Psoas muscle (tissue), 8 donors: ENCODE measurements at places on chromosomes 4 and X.
A peak's percentile ranks its signal among the peaks of the same experiment; 100 is the strongest.

GRCh38 chr4:182969651-182970279 lies 52.6 kb upstream of the DCTD start:
- no peak for DNase-seq

DNA sequence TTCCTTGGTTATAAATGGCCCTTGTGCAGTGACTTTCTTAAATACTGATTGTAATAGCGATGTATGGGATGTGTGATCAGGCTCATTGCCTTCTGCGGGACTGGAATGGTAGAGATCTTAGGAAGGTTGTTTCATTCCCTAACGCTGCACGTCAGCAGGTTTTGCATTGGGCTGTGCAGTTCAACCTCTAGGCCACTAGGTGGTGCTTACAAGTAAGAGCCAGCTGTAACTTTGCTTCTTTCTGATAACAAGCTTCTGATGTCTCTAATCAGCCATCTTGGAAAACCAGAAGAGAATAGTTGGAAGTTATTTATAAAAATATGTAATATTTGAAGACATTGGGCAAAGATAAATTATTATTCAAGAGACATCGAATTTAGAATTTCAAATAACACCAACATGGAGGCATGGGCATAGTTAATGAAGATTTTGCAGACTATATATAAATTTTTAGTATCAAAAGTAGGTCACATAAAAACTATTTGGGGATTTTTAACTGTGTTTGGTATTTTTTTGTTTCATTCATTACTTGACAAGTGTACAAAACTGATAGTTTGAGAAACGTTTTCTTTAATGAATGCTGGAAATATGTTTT lies 339.7 kb upstream of the PCDH7 start:
- no peak for DNase-seq

GRCh38 chrX:78029663-78030062 lies 60.2 kb upstream of the PGAM4 start:
- DNase-seq = no peak

- DNase-seq = no peak
These were observed 179.6 kb downstream of the KDR start for GRCh38 chr4:54945838-54946237.

DNA sequence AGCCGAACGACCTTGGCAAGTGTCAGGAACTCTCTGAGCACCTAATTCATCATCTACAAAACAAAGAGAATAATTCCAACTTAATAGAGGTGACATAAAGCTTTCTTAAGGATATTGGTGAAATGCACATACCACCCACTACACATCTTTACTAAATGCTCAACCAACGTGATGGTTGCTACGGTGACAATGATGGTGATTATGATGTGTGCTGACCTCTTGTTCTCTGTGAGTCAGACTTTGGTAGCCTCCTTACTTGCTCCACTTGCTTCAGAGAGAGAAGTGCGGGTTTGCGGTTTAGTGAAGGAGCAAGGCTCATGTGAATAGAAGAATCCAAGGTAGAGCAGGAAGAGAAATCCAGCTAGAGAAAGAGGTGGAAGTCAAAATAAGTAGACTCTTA lies 52.8 kb upstream of the CLNK start:
- DNase-seq = no peak

GRCh38 chr4:126223784-126224407 lies 909.1 kb downstream of the FAT4 start:
- no peak for DNase-seq

DNA sequence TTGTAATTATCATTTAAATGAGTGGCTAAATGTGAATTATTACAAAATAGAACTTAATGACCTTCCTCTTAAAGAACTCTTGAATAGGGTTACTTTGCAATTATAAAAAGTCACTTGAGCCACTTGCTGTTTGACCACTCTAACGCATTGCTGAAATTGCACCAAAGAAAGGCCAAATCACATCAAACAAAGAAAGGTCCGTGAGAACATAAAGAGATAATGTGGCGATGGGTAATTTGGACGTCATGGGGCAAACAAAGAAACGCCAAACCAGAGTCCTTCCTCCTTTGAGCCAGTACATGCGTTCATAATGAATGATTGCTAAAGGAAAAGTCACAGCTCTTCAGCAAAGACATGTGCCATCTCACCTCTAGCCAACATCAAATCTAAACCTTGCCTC lies 229.8 kb upstream of the STS start:
- no peak for DNase-seq

DNA sequence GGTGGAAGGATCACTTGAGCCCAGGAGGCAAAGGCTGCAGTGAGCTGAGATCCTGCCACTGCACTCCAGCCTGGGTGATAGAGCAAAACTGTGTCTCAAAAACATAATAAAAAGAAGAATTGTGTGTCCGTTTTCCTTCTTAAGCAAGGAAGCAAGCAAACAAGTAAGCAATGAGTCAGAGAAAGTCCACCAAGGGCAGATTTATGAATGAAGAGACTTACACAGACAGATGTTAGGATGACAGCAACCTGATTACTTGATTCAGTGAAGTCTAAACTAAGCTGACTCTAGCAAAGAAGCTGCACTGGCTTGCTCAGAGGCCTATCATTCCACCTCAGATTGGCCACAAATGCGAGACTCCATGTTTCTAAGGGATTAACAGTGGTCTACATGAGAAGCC lies 34.1 kb upstream of the SCML1 start:
- DNase-seq = no peak

GRCh38 chr4:59608466-59608865 lies 1591.7 kb upstream of the ADGRL3 start:
- no peak for DNase-seq

- no peak for DNase-seq
These were observed 35.4 kb upstream of the UGT2A3 start for GRCh38 chr4:68987007-68987406.

DNA sequence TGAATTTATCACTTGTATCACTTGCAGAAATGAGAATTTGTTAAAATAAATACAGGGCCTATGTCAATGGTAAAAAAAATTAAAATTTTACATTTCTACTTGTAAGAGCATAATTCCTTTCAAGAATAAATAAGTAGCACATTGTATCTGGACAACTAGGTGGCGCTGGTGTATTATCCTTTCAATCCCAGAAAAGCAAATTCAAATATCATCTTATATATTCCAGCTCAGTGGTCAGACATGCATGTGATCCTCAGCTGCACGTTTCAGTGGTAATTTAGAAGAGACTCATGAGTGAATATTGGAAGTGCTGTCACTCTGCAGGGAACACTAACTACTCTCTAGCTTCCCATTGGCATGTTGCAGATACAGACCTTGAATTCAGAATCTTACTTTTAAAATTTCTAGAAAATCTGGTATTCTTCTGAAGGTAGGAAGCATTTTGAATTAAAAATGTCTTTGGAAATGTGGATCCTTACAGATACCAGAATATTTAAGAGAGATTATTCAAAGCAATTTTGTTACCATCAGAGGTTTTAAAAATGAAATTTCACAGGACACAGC lies 1414.7 kb upstream of the TENM3 start:
- no peak for DNase-seq

DNA sequence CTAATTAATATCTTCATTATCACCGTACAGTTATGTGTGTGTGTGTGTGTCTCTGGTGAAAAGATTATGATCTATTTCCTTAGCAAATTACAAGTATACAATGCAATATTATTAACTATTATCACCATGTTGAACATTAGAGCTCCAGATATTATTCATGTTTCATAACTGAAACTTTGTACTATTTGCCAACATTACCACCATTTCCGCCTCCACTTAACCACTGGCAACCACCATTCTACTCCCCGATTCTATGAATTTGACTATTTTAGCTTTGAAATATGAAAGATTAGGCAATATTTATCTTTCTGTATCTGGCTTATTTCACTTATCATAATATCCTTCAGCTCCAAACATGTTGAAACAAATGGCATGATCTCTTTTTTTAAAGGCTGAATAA lies 717.9 kb downstream of the ARAP2 start:
- no peak for DNase-seq

DNA sequence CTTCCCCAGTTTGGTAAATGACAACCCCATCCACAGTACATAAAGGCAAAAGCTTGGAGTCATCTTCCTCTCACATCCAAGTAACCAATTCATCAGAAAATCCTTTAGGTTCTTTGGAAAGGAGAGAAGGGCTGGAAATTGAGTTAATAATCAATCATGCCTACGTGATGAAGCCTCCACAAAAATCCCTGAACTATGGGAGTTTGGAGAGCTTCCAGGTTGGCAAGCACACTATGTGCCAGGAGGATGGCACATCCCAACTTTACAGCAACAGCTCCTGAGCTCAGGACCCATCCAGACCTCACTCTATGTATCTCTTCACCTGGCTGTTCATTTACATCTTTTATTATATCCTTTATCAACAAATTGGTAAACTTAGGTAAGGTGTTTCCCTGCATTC lies 98.9 kb downstream of the IQCM start:
- no peak for DNase-seq

GRCh38 chr4:15455290-15455689 lies 14.4 kb upstream of the CC2D2A start:
- DNase-seq = peak; percentile 75

DNA sequence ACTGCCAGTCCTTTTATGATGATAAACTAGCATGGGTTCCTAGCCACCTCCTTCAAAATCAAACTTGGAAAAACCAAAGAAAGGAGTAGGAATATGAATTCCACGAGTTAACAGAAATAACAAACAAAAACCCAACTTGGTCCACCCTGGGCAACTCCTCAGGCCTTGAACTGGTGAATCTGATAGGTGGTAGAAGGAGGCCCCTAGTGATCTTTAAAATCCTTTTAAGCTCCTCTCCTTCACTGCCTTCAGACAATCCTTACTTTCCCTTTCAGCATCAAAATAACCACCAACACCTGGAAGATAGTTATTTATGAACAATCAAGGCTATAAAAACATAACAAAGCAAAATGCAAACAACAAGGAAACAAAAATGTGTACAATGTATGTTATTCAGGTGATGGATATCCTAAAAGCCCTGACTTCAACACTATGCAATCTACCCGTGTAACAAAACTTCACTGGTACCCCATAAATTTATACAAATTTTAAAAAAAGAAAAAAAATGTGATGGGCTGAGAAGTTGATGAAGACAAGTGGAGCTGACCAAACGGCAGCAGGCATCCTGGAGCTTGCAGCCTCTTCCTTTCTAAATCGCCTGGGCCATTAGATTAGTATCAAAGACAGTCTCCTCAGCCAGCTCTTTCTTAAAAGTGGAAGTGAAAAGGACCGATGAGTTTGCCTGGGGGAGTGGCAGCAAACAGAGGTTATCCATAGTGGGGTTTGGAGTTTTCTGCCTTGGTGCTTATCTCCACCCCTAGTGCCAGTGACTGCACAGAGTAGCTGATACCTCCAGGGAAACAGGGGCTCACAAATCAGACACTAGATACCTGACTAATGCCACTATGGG lies 179.6 kb downstream of the TMA16 start:
- DNase-seq = no peak

DNA sequence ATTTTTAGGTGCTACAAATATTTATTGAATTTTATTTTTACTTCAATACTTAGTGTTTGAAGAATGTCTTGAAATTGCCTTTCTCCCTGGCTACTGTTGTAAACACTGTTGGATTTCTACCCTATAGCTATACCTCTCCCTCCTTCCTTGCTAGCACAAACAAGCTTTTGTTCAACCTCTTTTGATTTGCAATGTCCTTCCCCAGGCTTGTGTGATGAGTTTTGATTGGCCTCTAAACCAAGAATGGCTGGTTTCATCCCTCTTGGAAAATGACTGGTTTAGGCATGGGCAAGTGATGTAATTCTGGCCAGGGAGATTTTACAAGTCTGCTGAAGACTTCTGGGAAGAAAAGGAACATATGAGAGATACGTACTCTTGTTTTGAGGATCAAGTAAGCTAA lies 25.3 kb upstream of the SLITRK2 start:
- DNase-seq = no peak

DNA sequence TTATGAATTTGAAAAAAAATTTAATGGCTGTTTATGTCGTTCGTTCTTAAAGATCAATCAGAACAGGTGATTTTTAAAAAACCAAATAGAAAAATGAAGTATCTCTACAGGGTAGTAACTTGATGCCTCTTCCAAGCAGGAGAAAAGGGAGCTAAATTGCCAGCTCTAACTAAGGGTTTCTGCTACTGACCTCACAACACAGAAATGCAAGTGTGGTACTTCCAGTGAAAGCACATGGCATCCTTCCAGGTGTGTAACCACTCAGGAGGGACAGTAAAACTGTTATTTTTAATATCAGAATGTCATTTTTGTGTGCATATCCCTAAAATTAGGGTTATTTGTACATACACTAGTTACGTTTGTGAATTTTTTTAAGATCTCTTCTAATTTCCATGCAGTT lies 116.8 kb upstream of the ZCCHC13 start:
- DNase-seq = no peak

DNA sequence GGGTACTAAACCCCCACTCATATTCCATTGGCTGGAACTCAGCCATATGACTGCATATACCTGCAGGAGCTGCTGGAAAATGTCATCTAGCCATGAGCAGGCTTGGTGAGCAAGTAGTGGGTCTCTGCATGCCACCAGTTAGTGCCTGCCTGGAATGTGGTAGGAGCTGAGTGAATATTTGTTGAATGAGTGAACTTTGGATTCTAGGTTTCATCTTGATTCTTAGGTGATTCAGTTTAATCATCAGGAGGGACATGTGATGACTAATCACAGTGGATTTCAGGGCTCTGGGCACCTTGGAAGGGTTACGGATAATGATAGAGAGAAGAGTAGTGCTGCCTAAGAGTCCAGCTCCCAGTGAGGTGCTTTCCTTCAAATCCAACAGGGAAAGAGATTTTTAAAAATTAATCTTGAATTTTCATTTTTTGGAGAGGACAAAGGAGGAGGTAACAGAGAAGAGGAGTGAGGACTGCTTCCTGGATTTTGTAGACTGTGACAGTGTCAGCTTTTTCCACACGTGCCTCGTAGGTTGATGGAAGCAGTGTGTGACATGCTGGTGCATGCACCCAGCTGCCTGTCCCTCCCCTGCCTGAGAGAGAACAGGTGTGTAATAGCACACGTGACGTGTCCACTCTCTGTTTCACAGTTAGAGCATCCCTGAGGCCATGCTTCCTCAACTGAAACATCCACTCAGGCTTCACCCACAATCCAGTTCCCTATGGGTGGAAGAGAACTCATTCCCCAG lies 30.4 kb downstream of the NHS start:
- DNase-seq = no peak

DNA sequence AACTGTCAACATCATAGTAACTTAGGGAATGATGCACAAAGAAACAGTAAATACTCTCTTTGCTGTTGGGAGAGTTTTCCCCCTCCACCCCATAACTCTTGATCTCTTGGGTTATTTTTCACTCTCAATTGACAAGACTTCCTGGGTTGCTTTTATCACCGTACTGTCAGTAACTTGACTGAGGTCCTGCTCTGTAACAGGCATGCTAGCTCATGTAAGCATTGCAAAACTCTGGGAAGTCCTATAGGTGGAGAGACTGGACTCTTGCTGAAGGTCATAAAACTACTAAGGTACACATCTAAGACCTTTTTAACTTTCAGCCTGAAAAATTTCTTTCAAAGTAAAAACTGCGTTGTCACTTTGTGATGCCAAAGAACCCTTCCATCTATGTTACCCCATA lies 10.9 kb downstream of the SHROOM3 start:
- DNase-seq = no peak

GRCh38 chrX:119151051-119151380 lies 23.4 kb upstream of the KIAA1210 start:
- DNase-seq = no peak

- DNase-seq = no peak
These were observed 96.9 kb downstream of the CHRDL1 start for GRCh38 chrX:110698696-110699095.

GRCh38 chr4:68366600-68366999 lies 16.7 kb upstream of the YTHDC1 start:
- DNase-seq = no peak
